ENCODE measurements at places on chromosomes 11 and 22.
A peak's percentile ranks its signal among the peaks of the same experiment; 100 is the strongest.

DNA sequence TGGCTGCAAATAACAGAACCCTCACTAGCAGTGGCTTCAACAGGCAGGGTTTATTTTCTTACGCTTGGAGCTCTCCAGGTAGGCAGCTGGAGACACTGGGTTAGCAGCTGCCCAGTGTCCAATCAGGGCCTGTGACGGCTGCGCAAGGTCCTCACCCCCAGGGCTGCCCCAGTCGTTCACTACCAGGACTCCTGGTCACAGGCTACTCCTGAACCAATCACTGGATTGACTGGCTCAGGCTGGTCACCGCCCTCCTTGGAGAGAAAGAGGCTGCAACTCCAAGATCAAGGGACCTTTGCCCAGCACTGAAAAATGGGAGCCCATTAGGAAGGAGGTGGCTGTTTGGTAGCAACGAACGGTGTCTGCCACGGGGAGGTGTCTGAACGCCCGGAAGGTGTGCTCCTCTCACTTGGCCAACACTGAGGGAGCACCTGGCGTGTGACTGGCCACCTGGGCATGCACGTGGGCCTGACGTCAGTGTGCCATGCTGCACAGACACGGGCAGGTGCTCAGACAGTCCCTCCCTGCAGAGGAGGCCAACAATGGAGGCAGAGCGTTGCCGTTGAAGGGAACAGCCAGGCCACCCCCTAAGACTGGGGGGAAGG is 5.1 kb downstream of the ARSA start:
- DNase-seq = no peak

DNA sequence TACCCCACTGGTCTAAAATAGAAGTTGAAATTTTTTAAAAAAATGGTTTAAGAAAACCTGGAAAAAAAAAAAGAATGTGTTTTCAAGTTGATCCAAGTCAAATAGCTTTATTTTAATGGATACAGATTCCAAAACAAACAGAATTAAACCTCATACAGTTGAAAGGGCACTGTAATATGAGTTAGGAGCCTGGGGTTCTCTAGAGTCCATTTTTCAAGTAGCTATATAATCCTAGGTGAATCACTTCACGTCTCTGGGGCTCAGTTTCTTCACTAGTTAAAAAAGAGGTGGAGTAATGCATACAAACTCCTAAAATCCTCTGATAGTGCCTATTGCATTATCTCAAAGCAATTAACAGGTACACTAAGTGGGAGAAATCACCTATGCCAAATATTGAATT is 132.9 kb downstream of the BBOX1 start:
- no peak for DNase-seq

- DNase-seq = no peak
Measured at GRCh38 chr11:40045312-40045711, 1414.1 kb downstream of the LRRC4C start.

DNA sequence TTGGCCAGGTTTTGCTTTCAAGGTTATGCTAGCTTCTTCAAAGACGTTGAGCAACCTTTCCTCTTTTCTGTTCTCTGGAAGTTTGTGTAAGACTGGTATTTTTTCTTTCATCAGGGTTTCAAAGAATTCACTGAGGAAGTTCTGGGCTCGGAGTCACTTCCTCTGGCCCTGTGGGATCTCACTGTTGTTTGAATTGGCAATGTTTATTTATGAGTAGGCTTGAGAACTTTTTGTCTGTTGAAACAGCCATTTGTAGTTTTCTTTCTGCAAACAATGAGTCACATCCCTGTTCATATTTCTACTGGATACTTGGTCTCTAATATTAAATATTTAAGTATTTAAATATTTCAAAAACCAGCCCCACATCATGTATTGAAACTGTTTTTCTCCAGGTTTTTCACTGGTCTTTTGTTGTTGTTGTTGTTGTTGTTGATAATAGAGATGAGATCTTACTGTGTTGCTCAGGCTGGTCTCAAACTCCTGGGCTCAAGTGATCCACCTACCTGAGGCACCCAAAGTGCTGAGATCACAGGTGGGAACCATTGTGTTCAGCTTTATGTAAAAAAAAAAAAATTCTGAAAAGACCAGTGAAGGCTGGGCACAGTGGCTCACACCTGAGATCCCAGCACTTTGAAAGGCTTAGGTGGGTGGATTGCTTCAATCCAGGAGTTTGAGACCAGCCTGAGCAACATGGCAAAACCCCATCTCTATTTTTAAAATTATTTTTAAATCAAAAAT is 26.9 kb downstream of the SUSD2 start:
- DNase-seq = peak; percentile 66

DNA sequence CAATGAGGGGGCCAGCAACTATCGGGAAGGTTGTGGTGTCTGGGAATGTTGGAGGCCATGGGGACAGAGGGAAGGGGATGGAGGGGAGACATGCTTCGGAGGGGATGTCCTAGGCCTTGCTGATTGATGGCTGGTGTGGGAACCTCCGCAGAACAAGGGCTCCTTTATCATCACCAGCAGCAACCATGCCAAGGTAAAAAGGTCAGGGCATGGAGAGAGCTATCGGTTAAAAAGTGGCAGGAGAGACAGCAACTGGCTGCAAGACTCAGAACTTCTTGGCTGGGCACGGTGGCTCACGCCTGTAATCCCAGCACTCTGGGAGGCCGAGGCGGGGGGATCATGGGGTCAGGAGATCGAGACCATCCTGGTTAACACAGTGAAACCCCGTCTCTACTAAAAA is 3.0 kb downstream of the GSTT4 start:
- DNase-seq = no peak

- peak; percentile 90 for DNase-seq
Measured at GRCh38 chr11:62542750-62543567, 3.6 kb downstream of the AHNAK start.

DNA sequence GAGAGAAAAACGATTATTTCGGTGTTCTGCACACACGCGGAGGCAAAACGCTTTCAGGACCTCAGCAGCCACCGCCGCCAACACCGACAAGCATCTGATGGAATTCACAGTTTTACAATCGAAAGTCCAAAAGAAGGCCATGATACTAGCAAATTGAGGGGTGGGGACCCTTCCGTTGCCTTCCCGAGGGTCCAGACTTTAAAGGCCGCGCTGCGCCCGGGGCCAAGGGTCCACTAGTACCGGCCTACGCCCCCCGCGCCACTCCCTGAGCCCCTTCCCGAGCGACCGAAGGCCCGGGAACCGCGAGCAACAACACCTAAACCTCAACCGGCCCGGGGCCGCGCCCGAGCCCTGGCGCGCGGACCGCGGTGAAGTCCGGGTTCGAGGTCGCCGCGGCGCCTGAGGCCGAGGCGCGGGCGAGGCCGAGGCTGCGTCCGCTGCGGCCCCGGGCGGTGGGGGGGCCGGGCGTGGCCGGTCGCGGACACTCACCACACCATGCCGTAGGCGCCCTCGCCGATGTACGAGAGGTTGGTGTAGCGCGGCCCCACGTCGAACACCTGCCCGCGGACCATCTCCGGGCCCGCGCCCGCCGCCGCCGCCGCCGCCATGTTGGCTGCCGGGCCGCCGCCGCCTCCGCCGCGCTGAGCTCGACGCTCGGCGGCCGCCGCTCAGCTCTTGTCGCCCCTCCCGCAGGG is 465 bp downstream of the MAPK1 start:
- DNase-seq = no peak

- DNase-seq = no peak
Measured at GRCh38 chr11:7545611-7546010, 31.8 kb downstream of the PPFIBP2 start.

DNA sequence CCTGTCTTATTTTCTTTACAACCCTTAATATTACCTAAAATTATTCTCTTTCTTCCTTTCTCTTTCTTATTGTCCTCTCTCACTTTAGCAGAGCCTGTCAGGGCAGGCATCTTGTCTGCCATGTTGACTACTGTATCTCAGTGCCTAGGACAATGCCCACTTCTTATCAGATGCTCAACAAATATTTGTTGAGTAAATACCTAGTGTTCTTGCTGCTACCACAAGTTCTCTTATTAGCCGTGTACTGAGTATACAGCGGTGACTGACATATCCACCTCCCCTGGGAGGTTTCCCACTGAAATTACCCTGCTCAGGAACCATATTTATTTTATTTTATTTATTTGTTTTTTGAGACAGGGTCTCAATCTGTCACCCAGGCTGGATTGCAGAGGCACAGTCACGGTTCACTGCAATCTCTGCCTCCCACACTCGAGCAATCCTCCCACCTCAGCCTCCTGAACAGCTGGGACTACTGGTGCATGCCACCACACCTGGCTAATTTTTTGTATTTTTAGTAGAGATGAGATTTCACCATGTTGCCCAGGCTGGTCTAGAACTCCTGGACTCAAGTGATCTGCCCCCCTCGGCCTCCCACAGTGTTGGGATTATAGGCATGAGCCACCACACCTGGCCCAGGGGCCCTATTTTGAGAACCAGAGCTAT is 6.7 kb downstream of the HPX start:
- DNase-seq = no peak

- DNase-seq = no peak
Measured at GRCh38 chr11:77833302-77833701, 12.4 kb downstream of the AAMDC start.

DNA sequence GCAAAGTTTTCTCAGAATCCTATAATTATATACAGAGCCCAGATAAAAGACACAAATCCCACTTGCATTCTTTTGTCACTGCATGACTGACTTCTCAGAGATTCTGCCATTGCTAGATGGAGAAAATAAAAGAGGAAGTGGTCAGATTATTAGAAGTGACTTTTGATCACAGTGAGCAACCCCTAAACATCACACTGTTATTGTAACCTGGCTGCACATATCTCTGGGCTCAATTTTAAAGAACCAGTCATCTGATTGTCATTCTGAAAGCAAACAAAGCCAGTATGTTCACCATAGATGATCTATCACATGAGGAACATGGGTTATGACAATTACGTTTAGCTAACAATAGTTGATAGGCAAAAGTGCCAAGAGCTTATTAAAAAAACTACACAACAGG is 47.8 kb downstream of the COPB1 start:
- DNase-seq = no peak

GRCh38 chr11:66542362-66542761 is 3.5 kb downstream of the ZDHHC24 start:
- no peak for DNase-seq

- DNase-seq = no peak
Measured at GRCh38 chr11:107566569-107566968, 1.0 kb upstream of the ALKBH8 start.

- no peak for DNase-seq
Measured at GRCh38 chr11:111938687-111939160, 1.6 kb downstream of the DIXDC1 start.

- no peak for DNase-seq
Measured at GRCh38 chr22:20039683-20040325, 18.9 kb downstream of the TANGO2 start.

GRCh38 chr11:1088927-1089737 is 14.5 kb downstream of the MUC2 start:
- DNase-seq = no peak

GRCh38 chr11:34798985-34799384 is 117.2 kb downstream of the APIP start:
- DNase-seq = no peak

- DNase-seq = no peak
Measured at GRCh38 chr11:70834984-70835560, 417.3 kb downstream of the SHANK2 start.

DNA sequence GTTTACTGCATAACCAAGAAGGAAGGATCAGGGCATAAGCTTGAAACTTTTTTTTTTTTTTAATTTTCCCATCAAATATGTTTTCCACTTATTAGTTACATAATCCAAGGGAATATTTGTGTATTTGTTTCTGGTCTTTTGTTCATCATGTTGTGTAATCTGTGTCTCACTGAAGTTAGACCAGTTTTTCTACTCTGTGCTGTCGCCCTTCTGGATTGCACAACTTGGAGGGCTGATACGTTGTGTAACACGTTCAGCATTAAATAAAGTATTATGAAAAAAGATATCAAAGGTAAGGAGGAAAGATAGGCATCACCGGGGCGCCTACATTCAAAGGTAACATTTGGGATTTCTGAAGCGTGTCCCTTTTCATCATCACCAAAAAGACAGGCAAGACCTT is 3.3 kb upstream of the E2F8 start:
- no peak for DNase-seq
